ENCODE measurements at places on chromosomes 5 and 9. TPM values are rescaled to one million over a fixed set of nuclear protein-coding genes. Genes with fewer than 3 reads are reported as not detected.

- no peaks in the 10 kb centered on the region for H3K27me3 ChIP-seq
- H3K27ac ChIP-seq = no peak overlapping the region
- H3K4me1 ChIP-seq = no peaks in the 10 kb centered on the region
- no peak overlapping the region for H3K4me3 ChIP-seq
- H3K36me3 ChIP-seq = no peaks in the 10 kb centered on the region
These were observed 431.0 kb upstream of the TLE4 start for GRCh38 chr9:79140751-79141150.

- DNase-seq = no peak
- no peak overlapping the region for H3K4me3 ChIP-seq
- H3K27me3 ChIP-seq = no peaks in the 10 kb centered on the region
- no peak overlapping the region for H3K27ac ChIP-seq
- H3K36me3 ChIP-seq = no peaks in the 10 kb centered on the region
These were observed 65.5 kb downstream of the MCTP1 start for GRCh38 chr5:95219411-95219810.

GRCh38 chr5:175681968-175682340 is 24.1 kb downstream of the HRH2 start:
- H3K4me1 ChIP-seq = no peaks in the 10 kb centered on the region
- no peak overlapping the region for H3K27ac ChIP-seq
- H3K27me3 ChIP-seq = no peaks in the 10 kb centered on the region
- H3K4me3 ChIP-seq = no peak overlapping the region
- no peak for DNase-seq
- H3K36me3 ChIP-seq = no peaks in the 10 kb centered on the region

FBP1 gene
- 6.6 TPM for total RNA-seq

AP3S1 gene
- 114 TPM for total RNA-seq

PCDHGA7 gene
- total RNA-seq = 8.0 TPM

Data from aorta (tissue), 5 donors.